ENCODE measurements at places on chromosomes 2 and 18.

- peak; percentile 56 for DNase-seq
These were observed 21.0 kb upstream of the GPR75 start for GRCh38 chr2:53880756-53881155.

DNA sequence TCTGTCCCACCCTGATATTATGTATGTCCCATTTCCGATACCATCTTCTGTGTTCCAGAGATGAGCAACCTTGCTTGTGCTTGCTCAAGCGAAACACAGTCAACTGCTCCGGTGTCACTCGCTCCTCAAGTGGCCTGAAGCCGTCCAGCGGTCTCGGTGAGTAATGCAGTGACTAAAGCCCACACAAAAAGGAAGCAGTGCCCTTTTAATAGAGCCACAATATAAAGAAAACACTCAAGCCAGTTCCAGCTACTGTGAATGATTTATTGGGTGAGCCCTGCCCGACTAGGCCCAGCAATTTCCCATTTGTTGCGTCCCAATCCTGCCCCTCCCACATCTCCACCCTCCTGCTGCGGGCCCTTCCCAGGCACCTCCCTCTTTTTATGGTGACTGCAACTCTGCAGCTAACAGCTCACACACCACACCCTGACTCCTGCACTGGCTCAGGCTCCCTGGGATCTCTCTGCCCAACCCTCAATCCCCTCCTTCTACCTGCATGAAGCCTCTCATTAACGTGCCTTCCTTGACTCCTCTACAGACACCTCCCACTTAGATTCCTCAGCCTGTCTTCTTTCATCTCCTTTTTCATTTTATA, 44.2 kb upstream of the DSC1 start:
- DNase-seq = no peak

DNA sequence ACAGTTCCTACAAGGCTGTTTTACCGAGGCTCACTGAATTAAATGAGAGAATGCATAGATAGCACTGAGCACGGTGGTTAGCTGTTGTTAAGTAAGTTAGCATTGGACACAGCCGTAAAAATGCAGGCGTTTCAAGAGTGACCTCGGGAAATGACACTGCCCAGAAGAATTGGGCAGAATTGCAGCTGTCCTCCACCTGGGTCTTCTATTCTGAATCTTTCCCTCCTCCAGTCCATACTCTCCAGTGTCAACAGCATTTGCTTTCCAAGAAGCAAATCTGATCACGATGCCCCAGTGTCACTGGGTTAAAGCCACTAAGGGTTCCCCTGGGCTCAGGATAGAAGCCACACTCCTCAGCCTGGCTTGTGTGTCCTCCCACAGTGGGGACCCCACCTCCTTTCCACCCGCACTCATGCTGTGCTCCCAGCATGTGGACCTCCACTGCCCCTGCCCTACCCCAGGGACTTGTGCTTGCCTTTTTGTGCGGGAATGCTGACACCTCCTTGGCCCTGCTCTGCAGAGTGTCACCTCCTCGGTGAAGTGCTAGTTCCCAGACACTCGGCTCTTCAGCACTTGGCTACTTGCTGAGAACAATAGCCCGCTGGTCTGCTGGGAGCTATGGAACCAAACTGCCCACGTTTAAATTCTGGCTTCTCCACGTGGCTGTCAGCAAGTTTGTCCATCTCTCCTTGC, 135.0 kb downstream of the ANTXR1 start:
- DNase-seq = no peak

DNA sequence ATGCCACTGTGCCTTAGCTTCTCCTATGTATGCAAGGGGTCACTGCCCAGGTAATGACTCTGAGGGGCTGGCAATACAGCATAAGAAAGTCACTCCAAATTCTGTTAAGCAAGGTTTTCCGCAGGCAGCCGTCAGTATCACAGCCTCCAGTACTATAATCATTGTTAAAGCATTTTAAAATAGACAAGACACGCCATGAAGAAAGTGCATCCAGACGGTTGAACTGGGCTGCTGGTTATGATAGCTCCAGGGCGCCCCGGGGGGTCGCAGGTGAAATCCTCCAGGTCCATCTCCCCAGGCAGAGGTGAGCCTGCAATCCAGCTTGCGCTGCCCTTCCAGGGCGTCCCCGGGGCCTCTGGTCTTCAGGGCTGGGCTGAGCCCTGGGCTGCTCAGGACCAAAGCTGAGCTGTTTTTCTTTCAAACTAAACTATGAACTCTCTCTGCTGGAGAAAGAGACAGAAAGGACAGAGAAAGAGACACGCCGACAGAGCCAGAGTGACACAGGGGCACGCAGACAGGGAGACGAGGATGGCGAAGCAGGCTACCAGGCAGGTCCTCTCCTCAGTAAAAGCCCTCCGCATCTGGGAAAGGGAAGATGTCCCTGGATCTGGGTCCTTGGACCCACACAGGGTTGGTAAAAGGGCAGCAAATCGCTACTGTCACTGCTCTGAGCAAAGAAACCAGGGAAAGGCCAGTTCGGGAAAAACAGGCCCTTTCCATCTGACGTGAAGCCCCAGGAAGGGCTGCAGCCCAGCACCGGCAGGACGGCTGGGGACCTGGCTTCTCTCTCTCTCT, 2.1 kb upstream of the TWIST2 start:
- no peak for DNase-seq

GRCh38 chr2:68387408-68388350, 22.6 kb downstream of the PLEK start:
- DNase-seq = no peak

GRCh38 chr2:7444626-7445025, 527.4 kb downstream of the RNF144A start:
- no peak for DNase-seq

DNA sequence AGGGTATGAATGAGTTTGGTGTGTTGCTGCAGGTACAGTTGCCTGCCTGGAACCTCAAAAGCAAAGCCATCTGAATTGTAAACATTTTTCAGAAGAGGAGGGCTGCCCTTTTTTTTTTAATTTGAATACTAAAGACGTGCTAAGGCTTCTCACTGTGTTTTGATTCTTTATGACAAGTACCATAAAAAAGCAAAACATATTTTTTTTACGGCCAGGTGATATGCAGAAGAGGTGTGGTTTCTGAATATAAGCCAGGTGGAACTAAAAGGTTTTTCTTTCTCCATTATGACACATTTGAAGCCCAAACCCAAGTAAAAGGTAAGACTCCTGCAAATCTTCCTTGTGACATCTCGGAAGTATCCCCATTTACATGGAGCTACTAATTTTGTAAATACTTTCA, 246.3 kb downstream of the IRS1 start:
- DNase-seq = no peak

- no peak for DNase-seq
These were observed 15.0 kb downstream of the RAB27B start for GRCh38 chr18:54843314-54843713.

GRCh38 chr2:42828487-42829425, 36.4 kb upstream of the HAAO start:
- no peak for DNase-seq

- no peak for DNase-seq
These were observed 25.8 kb upstream of the KCNG3 start for GRCh38 chr2:42519624-42520023.

DNA sequence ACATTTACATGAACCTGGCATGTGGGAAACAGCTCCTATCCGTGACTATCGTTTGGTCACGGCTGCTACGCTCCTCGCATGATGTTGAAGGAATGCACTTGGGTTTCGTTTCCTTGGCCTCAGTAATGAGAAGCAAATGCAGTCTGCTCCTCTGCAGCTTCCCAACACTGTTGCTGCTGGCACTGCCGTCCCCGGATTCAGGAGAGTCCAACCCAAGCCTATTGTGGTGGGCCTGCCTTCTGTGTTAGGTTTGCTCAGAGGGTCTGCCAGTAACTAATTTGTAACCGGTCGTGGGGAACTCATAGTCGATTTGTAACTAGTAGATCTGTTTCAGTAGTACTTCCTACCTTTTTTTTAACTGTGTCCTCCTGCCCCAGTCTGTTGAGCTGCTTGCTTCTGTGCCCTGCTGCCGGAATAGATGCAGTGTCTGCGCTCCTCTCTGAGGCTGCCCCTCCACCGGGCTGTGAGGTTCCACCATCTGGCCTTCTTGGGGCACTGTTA, 58.4 kb downstream of the WDSUB1 start:
- DNase-seq = peak; percentile 67

DNA sequence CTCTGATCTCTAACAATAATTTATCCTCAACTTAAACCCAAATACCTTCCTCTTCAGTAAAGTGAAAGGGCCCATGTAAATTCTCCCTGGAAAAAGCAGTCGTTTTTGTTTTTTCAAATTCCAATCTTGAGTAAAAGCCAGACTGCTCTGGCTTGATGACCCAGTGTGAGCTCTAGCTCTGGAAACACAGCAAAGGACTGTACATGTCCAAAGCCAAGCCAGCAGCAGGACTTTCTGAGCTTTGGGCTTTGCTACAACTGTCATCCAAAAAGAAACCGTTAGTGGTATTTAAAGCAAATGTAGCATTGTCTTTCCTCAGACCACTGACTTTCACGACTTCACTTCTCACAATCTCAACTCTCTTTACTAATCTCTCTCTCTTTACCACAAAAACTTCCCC, 25.4 kb downstream of the SH3YL1 start:
- DNase-seq = no peak

DNA sequence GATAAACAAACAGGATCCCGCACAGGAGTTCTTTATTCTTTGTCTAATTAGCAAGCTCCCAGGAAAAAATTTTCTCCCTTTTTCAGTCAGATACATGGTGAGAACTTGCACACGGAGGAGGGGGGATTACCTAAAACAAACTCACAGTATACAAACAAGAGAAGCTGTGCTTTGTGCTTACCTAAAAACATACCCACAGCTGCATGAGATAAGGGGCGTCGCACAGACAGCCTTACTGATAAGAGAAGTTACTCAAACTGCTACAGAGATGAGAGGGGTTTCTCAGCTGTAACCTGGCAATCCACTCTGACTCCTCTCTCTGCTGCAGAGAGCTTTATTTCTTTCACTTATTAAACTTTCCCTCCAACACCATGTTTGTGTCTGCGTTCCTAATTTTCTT, 32.9 kb upstream of the ST3GAL5 start:
- no peak for DNase-seq

DNA sequence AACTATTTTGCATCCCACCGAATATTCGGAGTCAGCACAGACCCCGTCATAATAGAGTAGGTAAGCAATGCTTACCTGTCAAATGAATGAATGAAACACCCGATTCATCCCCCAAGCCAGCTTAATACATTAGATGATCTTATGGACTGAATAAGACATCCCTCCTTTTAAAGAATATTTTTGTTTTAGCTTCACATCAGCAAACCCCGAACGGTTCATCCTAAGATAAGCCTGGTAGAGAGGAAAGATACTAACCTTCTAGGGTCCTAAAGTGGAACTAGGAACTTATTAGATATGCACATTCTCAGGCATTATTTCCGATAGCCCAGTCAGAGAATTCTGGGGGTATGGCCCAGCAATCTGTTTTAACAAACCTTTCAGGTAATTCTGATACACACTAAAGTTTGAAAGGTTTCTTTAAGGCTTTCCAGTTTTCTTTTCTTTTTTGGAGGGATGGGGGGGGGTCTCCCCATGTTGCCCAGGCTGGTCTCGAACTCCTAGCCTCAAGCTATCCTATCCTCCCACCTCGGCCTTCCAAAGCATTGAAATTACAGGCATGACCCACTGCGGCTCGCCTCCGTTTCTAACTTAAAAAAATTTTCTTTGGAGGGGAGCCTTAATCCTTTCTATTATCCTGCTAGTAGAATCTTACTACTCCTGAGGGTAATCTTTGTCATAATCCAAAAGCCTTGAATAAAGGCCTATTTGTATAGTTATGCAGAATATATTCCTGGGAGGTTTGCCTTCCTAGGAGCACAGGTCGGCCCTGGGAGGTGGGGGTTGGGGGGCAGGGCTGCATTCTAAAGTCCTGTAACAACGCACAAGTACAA, 1.0 kb upstream of the ACTR3 start:
- no peak for DNase-seq

DNA sequence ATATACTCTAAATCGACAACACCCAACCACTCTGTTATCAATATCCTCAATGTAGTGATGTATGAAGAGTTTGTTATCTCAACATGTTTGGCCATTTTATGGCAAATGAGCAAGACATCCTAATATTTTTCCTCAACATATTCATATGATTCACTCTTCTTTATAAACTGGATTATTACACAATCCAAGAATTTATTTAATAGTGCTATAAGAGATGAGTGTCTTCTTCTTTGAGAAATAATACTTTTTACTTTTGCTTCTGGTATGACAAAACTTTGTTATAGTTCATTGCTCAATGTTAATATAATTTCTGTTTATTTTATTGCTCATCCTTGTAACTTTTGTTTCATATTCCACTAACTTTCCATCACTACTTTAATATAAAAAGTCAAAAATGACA, 44.3 kb downstream of the SCN9A start:
- DNase-seq = no peak

GRCh38 chr2:118990757-118991545, 49.0 kb downstream of the MARCO start:
- DNase-seq = no peak

- DNase-seq = peak; percentile 91
These were observed 749 bp upstream of the EIF2AK3 start for GRCh38 chr2:88627856-88628570.

GRCh38 chr2:11558214-11558886, 24.5 kb downstream of the GREB1 start:
- no peak for DNase-seq

- no peak for DNase-seq
These were observed 3.2 kb downstream of the CFLAR start for GRCh38 chr2:201118961-201119854.

GRCh38 chr2:236955521-236956030, 130.1 kb upstream of the COPS8 start:
- DNase-seq = no peak

- DNase-seq = no peak
These were observed 29.8 kb downstream of the ARMC9 start for GRCh38 chr2:231228223-231228622.
